HFF-Myc (cell line): ENCODE measurements at places on chromosomes 5 and 9.

DNA sequence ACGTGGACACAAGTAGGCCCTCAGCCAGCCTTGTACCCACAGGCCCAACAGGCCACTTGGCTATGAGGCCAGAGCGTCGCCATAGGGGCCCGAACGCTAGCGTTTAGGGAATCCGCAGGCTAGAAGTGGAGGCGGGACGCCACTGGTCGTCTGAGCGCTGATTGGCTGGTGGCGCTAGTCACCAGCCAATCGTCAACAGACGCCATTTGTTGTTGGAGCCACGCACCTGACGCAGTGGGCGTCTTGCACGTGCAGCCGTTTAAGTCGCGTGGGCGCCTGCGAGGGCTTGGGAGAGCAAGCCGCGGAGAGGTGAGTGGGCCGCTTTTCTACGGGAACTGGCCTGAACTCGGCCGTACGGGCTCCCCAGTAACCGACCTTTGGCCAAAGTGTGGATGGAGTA is at the start of gene DDX4:
TSS of gene DDX4 (plus strand) at position 269 of the 400 bp plus-strand sequence. CDS start 903 bp downstream, outside the sequence.
- no peak for DNase-seq

DNA sequence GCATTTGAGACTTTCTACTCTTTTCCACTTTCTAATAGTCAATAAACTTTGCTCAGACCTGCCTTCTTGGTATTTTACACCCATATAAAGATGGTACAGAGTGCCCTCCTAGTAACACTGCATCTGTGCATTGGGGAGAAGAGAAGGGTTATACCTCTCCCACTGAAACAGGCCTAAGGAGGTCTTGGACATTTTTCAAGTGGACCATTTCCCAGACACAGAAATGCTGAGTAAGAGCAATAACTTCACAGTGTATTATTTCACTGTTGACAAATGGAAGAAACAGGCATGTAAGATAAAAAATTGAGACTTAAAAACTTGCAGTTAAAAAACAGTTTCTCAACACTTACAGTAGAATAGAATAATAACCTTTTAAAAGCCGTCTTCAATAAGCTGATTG is 1224.0 kb upstream of the CDH18 start:
- DNase-seq = no peak

DNA sequence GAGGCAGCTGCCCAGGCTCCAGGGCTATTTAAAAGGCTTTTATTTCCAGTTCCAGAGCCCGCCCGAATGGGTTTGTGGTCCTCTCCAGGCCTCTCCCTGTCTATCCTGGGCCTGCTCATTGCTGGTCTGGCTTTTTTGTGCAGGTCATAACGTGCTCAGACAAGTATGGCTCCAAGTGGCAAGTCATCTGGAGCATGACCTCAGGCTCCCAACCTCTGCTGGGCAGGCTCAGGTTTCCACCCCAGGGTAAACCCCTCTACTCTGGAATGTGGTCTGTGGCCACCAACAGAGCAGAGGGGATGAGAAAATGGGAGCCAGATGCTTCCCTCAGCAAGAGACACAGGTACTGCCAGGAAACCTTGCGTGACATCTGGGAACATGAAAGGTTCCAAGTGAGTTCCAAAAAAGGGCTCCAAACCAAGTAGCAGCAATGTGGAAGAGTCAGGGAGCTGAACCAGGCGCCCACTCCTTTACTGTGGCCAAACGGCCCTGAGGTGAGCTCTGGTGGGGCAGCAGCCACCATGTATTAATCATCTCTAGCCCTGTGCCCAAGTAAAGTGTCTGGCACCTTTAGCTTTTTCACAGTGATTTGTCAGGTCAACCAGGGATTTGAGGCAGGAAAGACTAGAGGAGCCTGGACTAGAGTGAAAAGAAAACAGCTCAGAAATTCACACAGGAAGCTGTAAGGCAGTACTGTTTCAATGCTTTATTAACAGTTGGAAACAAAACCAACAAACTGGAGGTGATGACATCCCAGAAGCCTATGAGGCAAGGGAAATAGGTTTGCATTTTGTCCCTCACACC is 25.7 kb downstream of the PCDHGC5 start:
- DNase-seq = peak; percentile 94

GRCh38 chr5:177334155-177334551 is 17.3 kb downstream of the LMAN2 start:
- no peak for DNase-seq

DNA sequence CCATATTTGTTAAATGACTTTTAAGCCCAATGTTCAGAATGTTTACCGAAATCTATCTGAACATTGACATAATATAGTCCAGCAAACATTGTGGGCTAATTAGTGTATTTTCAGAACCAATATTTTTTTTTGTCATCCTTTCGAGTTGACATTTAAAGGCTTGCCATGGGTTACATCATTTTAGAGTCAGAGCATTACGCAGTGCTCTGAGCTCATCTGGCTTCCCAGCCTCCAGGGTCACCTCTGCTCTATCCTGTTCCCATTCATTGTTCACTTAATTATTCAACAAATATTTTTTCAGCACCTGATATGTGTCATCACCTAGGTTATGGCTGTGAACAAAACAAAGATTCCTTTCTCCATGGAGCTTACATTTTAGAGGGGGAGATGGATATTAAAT is 80.2 kb downstream of the SREK1 start:
- DNase-seq = no peak
